Umbilical cord (tissue), 2 donors: ENCODE measurements at places on chromosomes 13 and 19.

- no peak for DNase-seq
Observed at GRCh38 chr13:100564444-100565223, 24.0 kb downstream of the GGACT start.

DNA sequence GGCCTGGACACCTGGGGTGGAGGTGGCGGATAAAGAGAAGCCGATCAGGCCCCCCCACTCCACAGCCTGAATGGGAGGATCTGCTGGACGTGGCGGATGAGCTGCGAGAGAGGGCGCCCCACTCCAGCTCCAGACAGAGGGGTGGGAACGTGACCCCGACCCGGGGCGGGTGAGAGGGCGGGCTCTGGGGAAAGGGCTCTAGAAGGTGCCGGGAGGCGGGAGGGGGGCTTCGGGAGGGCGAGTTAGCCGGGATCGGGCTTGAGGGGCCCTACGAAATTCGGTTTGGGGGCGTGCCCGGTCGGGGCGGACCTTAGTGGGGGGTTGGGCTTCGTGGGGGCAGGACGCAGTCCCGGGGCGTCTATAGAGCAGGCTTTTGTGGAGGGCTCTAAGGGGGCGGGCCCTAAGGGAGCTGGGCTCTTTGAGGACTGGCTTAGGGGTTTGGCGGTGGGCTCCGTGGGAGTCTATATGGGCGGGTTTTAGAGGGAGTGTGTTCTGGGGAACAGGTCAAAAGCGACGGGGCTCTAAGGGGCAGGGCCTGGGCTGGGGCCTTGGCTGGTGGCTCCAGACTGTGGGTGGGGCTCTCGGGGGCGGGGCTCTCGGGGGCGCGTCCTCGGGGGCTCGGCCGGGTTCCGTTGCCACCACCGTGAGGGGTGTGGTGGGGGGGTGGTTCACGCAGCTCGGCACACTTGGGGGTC is 4.1 kb upstream of the NANOS3 start:
- DNase-seq: no peak

GRCh38 chr13:85970727-85971126 is 171.5 kb upstream of the SLITRK6 start:
- DNase-seq: peak; percentile 35

DNA sequence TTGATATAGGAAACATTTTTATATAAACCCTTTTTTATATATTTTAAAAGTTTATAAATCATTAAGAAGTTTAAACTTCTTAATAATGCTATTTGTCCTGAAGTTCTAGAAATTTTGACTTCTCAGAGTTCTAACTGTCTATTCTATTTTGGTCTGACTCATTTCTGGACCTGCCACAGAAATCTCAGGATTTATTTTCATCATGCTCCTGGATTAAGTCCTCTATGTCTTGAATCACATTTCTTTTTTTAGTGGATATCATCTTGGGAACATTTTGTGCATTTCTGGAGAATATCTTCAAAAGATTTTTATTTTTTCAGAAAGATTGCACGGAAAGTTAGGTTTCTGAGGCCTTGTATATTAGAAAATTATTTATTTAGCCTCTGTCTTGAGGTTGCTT is 289.1 kb downstream of the NDFIP2 start:
- DNase-seq: no peak

GRCh38 chr13:107118506-107118905 is 550.6 kb upstream of the ARGLU1 start:
- peak; percentile 8 for DNase-seq

DNA sequence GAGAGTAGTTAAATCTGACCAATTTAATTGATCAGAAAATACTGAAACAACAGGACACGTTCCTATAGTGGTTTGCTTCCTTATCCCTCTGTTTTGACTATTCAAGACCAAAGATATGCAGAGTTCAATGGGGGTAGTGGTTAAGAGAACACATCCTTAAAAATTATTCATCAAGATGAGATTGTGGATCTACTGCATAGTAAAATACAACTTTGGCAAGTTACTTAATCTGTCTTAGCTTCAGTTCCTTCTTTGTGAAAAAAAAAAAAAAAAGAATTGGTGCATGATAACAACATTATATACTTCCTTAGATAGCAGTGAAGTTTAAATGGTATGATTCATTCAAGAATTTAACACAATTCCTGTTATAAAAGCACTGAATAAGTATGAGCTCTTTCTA is 552.1 kb downstream of the DCT start:
- DNase-seq: no peak

DNA sequence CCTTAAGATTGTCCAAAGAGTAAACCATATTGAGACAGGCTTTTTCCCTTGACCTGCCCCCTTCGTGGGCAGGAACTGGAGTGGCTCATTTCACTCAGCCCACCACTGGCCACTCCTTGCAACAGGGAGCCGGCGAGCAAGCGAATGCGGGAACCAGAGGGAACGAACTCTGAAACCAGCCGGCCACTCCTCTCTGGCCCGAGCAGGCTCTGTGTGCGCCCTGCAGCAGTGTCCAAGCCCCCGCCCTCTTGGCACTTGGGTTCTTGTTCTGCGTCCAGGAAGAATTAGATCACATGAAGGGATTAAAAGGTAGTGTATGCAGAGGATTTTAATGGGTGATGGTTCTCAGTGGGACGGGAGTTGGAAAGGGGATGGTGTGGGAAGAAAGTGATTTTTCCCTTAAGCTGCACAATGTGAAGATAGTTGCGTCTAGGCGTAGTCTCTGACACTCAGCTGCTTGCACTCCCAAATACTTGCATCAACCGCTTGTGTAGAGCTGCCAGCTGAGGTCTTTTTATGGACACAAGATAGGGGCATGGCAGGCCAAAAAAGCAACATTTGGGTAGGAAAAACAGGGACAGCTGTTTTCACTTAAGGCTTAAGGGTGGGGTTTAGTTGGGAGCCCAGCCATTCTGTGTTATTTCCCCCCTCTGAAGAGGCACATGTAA is 1209.7 kb upstream of the PCDH20 start:
- DNase-seq: no peak

DNA sequence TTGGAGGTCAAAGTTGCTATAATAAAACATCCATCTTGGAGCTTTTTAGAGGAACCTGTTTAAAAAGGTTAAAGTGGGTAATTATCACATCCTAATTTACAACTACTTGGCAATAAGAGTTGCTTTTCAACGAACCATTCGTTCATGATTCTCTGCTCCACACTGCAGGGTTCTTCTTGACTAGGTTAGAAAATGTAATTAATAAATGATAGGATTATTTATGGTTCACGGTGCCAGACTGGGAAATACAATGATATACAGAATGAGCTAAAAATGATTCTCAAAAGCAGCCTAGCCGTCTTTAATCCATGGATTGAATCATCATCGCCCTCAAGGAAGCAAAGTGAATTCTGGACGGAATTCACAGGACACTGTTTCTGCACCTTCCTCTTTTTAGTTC is 291.2 kb downstream of the TEX29 start:
- DNase-seq: no peak

GRCh38 chr13:84366506-84366905 is 484.2 kb upstream of the SLITRK1 start:
- no peak for DNase-seq

- DNase-seq: peak; percentile 81
Observed at GRCh38 chr19:47697863-47698609, 15.2 kb upstream of the EHD2 start.

- no peak for DNase-seq
Observed at GRCh38 chr19:51392701-51393100, 2.3 kb upstream of the C19orf84 start.

DNA sequence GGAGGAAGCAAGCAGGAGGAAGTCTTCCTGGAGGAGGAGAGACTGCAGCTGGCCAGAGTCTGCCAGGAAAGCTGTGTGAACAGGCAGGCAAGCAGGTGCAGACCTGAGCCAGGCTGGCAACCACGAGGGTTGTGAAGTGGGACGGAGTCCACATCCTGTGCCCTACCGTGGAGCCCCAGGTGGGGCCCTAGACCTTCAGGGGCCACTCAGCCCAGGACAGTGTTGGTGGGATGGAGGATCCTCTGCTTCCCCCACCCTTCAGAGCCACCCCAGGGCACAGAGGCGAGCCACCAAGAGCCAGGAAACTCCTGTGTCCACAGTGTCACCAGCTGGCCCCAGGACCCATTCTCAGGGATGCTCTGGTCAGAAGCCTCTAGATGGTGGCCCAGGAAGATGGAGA is 8.4 kb upstream of the VSTM2B start:
- DNase-seq: no peak

GRCh38 chr19:18119013-18119716 is 21.6 kb downstream of the MAST3 start:
- peak; percentile 45 for DNase-seq

GRCh38 chr19:54352546-54352945 is 12.2 kb downstream of the LAIR1 start:
- DNase-seq: no peak

- DNase-seq: peak; percentile 44
Observed at GRCh38 chr13:76758738-76759137, 127.5 kb downstream of the KCTD12 start.

GRCh38 chr13:111911121-111911720 is 155.7 kb upstream of the SOX1 start:
- no peak for DNase-seq

DNA sequence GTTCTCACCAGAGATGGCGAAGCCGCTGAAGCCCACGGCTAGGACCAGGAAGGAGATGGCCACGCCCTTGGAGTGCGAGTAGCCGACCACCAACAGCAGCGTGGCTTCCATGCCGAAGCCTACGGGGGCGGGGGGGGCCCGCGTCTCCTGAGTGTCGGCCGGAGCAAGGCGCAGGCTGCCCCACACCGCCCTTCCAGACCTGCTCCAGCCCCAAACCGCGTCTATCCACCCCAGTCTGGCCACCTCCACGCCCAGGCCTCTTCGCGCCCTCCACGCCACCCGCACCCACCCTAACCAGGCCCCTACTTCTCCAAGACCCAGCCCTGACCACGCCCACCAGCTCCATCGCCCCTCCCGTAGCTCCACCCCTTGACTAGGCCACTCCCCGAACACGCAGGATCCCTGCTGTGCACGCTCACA is 6.2 kb downstream of the GFY start:
- DNase-seq: no peak

GRCh38 chr19:46977548-46977947 is 42.1 kb upstream of the NPAS1 start:
- no peak for DNase-seq

GRCh38 chr13:44806826-44807225 is 182.4 kb downstream of the NUFIP1 start:
- DNase-seq: no peak

DNA sequence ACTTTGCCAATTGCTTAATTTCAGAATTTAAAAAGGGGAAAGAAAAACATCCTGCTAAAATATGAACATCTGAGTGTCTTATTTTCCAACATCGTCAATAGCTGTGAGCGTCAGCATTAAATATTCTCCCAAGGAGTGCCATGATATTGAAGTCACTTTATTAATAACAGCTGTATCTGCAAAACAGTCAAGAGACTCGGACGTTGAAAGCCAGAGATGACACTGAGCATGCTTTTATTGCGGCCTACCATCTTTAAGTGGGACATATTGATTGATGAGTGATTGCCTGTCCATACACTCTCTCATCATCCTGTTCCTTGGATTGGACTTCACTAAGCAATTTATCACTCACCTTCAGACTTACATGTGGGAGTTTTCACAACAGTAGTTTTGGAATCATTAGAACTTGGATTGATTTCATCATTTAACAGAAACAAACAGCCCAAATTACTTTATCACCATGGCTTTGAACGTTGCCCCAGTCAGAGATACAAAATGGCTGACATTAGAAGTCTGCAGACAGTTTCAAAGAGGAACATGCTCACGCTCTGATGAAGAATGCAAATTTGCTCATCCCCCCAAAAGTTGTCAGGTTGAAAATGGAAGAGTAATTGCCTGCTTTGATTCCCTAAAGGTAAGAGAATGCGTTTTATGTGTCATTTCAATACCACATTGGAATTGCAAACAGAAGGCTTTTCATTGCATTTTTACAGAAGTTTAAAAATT is 53.8 kb downstream of the MBNL2 start:
- no peak for DNase-seq

GRCh38 chr19:52138983-52139251 is 821 bp downstream of the ZNF616 start:
- no peak for DNase-seq

- DNase-seq: no peak
Observed at GRCh38 chr13:102682211-102682610, 12.6 kb downstream of the METTL21C start.

GRCh38 chr19:18290302-18291018 is 9.0 kb upstream of the JUND start:
- DNase-seq: peak; percentile 65

DNA sequence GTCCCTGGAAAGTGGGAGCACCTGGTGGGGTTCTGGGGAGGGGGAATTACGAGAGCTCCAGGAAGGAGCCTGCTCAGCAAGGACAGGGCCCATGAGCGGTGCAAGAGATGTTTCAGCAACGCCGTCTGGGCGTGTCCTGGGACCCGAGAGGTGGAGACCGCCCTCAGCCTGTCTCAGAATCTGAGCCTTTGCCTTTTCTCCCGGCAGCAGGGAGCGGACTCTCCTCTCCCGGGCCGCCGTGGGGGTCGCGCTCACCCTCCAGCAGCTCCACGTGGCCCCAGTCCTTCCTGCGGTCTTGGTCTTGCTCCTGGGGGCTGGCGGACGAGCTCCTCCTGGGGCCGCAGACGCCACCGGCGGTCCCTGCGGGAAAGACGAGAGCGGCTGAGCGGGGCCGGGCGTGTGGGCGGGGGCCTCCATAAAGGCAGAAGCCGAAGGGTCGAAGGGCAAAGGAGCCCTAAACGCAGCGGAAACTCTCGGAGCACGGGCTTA is 714 bp downstream of the POLRMT start:
- DNase-seq: peak; percentile 46

DNA sequence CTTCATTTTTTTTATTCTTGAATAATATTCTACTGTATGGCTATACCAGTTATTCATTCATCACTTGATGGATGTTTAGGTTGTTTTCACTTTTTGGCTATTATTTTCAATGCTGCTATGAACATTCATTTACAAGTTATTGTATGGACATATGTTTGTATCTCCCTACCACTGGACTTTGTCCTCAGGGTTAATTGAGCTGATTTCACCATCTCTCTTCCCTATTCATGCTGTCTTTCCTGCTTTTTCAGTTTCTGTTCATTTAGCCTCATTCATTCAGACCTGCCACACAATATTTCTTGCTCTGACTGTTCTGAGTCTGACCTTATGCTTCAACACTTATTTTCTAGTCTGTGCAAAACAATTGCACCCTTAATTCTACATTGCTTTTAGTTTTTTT is 12.3 kb upstream of the C1QTNF9B start:
- no peak for DNase-seq

GRCh38 chr13:74528734-74529513 is 394.7 kb upstream of the KLF12 start:
- DNase-seq: no peak

GRCh38 chr13:23828866-23829265 is 60.3 kb downstream of the MIPEP start:
- DNase-seq: no peak

- peak; percentile 40 for DNase-seq
Observed at GRCh38 chr13:43874504-43875092, 4.9 kb downstream of the CCDC122 start.

DNA sequence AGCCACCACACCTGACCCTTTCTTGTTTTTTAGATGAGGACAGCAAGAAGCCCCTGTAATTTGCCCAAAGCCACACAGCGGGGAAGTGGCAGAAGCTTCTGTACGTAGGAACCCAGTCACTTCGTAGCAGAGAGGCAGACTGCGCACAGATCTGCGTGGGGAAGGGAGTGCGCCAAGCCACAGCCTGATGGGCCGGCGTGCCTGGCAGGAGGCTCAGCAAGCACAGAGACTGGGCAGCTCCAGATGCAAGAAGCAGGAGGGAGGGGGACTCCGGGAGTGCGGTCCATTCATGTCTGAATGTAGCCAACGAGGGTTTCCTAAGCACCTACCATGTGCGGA is 347 bp upstream of the TJP3 start:
- no peak for DNase-seq

GRCh38 chr13:79614250-79614918 is 133.4 kb downstream of the NDFIP2 start:
- DNase-seq: peak; percentile 18

- DNase-seq: no peak
Observed at GRCh38 chr13:110445722-110446574, 115.6 kb downstream of the RAB20 start.
